ENCODE measurements at places on chromosomes 5 and 9.
A peak's percentile ranks its signal among the peaks of the same experiment; 100 is the strongest.

DNA sequence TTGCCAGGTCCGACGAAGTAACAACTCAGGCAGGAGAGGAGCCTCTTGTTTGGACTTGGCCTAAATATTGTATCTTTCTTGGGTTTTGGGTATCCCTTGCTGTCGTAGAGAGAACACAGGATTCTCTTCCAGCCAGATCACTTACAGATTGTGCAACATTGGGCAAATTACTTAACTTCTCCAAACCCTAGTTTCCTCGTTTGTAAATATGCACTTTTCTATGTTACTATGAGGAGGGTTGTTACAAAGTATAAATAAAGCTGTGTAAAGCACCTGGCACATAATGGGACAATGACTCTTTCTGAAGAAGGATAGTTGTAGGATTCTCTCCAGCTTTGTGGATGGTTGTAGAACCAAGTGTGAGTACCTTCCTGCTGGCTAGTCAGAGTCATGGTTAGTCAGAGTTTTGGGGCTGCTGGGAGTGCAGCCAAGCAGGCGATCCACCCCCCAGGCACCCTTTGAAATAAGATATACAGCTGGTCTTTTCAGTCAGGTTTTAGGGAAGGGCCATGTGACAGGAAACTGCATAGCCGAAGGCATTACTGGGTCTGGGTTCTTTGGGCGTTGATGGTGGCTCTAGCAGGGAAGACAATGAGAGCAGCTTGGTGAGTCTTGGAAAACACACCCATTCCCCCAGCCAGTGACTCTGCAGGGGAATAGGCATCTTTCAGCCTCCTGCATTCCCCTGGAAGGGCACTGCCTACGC, 49.9 kb upstream of the GDNF start:
- DNase-seq = peak; percentile 18

DNA sequence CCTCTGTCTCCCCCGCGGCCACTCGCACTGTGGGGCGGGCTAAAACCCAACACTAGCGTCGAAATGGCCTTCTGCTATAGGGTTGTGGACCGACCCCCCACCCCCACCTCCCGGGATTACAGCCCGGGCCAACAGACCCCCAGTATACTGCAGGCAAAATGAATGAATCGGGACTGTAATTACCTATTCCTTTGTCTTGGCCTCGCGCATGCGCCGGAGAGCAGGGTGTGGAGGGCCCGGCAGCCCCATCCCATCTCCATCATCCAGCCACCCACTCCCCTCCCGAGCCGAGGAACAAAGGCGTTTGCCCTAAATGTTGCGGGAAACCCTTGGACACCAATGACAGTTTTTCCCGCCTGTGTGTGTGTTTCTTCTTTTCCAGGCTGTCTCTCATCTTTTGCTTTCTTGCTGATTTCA, 1.6 kb downstream of the BASP1 start:
- DNase-seq = no peak

- no peak for DNase-seq
These were observed 58.8 kb downstream of the BAAT start for GRCh38 chr9:101326035-101326434.

DNA sequence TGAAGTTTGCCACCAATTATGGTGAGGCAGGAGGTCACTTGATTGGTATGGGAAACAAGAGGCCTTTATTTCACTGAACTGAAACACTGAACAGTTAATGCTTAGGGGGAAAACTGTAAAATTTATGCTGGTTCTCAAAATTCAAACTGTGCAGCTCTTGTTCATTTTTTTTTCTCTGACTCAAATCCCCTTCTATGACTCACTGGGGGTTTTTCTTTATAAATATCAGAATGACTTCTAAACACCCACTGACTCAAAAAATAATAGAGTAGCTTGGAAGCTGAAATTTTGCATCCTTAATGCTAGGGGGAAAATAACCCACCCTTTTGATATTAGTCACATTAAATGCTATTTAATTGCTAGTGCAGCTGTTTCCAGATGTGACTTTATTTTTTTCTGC, 24.1 kb upstream of the OTP start:
- DNase-seq = no peak

DNA sequence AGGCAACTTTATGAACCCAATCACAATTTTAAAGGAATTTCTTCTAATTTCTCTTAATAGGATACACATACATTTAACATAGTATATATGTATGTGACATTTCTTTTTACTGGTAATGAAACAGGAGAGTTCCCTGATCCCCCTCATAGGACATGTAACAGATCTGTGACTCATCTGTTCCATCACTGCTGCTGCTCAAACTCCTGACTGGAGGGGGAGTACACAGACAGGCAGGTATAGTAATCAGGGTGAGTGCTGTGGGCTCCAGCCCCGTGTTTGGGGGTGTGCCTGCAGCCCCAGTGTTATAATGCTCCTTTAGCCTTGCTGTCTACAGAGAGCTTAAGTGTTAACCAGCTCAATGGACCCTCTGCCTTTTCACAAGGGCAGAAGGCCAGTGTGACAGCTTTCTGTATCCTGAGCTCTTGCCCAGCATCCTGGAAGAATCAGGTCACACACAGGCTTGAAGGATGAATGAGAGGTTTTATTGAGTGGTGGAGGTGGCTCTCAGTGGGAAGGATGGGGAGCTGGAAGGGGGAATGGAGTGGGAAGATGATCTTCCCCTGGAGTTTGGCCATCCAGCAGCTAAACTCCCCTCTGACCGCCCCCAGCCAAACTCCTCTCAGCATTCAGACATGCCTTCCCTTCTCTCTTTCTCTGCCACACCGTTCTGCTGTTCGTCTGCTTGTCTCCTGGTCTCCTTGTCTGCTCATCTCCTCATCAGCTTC, 161.3 kb downstream of the ZNF608 start:
- no peak for DNase-seq

Measured in choroid plexus epithelial cell (primary cell).